Neural progenitor cell (in vitro differentiated cells): ENCODE measurements at places on chromosomes 16 and 17. TPM values are rescaled to one million over a fixed set of nuclear protein-coding genes. Genes with fewer than 3 reads are reported as not detected.

Gene CACNG1
- total RNA-seq, result not detected in 2 replicates

Gene NAGPA
- total RNA-seq, result 3.3 and 19.9 TPM in 2 replicates

- DNase-seq, result no peak
These were observed 409.7 kb upstream of the CDH8 start for GRCh38 chr16:62445909-62446308.

DNA sequence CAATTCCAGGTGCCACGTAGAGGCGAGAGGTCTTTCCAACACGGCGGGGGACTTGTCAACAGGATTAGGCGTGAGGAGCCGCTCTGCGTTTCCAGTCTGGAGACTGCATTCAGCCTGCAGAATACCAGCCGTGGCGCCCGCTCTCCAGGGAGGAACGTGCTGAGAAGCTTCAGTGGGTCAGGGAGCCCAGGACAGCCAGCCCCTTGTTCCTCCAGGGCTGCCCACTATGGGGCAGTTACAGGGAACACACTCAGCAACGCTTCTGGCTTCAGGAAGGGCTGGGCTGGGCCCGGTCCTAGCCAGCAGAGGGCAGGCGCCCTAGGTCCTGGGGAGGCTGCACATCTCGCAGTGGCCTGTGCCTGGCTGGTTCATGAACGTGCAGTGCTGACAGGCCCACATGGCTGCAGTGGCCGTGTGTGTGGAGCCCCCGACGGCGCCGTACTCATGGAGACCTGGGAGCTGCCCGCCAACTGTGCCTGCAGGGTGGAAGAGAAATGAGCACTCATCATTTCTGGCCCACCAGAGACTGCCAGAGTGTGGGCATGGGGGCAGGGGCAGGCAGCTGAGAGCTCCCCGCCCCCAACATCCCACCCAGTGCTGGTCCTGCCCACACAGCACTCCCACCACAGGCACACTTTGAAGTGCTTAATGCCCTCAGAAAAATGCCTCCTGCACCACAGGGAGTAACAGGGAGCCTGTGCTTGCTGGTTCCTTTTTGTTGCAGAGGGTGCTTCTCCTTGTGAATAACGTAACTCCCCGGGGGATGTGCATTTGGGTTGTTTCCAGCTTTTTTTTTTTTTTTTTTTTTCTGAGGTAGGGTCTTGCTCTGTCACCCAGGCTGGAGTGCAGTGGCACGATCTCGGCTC is 7.0 kb upstream of the FAAP100 start:
- peak; percentile 27 for DNase-seq

DNA sequence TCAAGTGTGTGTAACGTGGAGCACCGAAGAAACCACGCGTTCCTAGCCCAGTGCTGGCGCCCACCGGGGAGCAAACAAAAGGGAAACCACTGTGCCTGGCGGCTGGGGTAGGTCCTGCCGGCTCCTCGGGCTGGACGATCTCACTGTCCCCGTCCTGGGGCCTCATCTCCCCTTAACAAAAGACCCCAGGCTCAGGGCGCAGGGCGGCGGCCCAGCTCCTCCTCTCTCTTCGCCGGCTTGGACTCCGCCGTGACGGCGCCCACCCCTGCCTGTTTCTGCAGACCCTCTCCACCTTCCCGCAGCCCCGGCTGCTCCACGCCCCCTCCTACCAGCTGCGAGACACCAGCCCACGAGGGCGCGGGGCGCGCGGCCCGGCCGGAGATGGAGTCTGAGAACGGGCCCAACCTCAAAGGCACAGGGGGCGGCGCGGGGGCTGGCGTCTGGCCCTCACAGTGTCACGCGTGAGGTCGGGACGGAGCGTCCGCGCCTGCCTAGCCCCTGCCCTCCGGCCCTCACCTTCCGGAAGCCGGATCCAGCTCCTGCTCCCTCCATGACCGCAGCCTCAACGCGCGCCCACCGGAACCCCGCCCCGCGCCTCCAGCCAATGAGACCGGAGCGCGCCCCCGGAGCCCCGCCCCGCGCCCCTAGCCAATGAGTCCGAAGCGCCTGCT is at the start of gene CENPX:
TSS of gene CENPX (minus strand) at position 569 of the 671 bp plus-strand sequence. CDS start at position 552, 17 bp downstream.
- peak; percentile 67 for DNase-seq

Gene CORO6
- 3.9 and 6.2 TPM in 2 replicates for total RNA-seq

GRCh38 chr16:47905771-47906170 is 250.0 kb downstream of the ABCC12 start:
- no peak for DNase-seq

GRCh38 chr17:61302953-61303816 is 96.5 kb upstream of the TBX2 start:
- DNase-seq, result no peak

GRCh38 chr17:35313875-35314409 is 59.5 kb downstream of the SLFN11 start:
- DNase-seq, result no peak

Gene NPIPA5
- 0.87 TPM in 1 of 2 replicates, not detected in the other for total RNA-seq

DNA sequence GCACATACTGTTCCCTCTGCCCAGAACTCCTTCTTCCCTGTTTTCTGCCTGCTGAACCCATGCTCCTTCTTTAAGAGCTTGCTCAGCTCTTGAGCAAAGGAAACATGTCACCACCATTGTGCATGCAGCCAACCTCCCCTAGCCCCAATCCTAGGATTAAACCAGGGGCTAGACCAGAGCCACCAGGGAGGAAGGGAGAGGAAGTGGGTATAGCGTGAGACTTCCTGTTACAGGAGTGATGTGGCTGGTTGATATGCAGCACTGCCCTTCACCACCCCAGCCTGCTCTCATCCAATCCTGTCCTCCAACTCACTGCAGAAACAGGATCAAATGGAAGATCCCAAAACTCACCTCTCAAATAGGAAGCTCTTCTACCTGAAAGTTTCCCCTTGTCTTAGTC is 67.1 kb upstream of the CDH5 start:
- DNase-seq, result no peak

DNA sequence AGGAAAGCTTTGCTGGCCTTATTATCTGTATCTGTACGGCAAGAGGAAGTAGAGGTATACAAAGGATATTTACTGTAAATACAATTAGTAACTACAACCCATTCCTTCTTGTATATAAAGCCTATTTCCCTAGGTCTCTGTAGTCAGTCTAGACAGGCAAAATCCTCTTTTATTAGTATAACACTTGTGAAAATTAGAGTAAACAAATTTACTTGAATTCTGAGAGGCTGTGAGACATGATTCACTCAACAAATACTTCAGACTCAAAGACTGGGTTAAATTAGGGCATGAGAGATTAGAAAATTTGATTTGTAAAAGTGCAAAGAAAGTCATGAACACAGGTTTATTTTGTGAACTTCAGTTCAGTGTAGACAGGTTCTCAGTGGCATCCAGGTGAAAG is 30.9 kb upstream of the CDH8 start:
- no peak for DNase-seq

- DNase-seq, result no peak
These were observed 34.8 kb downstream of the TMEM235 start for GRCh38 chr17:78266231-78266631.

Gene PABPN1L
- not detected in 2 replicates for total RNA-seq

DNA sequence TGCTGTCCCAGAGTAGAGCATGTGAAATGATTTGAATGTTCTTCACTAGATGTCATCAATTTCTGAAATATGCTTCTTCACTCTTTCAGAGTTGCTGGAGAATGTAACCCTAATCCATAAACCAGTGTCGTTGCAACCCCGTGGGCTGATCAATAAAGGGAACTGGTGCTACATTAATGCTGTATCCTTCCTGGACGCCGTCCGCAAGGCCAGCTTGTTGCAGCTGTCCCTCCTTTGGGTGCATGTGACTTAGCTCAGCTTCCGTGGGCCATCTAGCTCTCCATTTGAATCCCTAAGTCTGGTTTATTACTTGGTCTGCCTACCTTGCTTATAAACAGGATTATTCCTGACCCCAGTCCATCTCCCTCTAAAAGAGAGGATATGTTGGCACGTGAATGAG is 58.8 kb downstream of the USP10 start:
- DNase-seq, result no peak

DNA sequence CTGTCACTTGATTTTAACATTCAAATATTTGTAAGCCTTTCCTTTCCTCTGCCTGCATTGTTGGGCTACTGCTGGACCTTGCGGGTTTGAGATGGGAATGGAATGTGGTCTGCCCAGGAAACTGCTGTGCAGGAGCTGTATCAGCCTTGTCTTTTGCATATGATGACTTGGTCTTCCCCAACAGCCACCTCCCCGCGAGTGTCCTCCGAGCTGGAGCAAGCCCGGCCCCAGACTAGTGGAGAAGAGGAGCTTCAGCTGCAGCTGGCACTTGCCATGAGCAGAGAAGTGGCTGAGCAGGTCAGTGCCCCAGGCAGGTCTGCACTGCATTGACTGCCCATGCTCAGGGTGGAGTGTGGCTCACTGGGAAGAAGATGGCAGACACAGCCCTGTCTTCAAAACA is 52.8 kb downstream of the B9D1 start:
- no peak for DNase-seq

DNA sequence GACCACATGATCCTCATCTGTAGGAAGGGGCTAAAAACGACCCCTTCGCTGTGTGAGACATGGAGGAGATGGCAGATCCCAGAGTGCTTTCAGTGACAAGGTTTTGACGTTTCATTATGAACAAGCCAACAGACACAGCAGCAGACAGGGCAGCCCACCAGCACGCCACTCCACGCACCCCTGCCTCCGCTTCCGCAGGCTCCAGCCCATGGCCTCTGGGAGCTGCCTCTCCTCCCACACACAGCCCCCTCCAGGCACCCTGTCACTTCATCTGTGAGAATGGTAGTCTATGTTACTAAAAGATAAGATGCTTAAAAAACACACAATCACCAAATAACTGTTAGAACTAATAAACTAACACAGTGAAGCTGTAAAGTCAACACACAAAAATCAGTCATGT is 12.3 kb upstream of the ADCY7 start:
- no peak for DNase-seq
